ENCODE measurements at places on chromosomes 2 and 18.

DNA sequence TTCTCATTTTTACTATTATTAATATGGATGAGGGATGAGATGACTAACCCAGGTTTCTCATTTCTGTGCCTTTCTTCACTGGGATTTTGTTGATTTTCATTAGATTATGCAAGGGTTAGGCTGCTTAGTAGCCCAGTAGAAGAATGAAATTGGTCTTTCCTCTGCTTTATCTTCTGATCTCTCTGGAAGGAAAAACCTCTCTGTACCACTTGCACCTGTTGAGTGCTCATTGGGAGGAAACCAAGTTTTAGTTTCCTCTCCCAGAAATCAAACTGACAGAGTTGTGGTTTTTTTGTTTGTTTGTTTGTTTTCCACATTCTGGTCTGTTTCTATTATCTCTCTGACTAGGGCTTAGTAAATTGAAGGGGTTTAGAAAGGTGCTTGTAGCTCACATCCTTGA is 60.8 kb downstream of the KIAA1328 start:
- DNase-seq: no peak

DNA sequence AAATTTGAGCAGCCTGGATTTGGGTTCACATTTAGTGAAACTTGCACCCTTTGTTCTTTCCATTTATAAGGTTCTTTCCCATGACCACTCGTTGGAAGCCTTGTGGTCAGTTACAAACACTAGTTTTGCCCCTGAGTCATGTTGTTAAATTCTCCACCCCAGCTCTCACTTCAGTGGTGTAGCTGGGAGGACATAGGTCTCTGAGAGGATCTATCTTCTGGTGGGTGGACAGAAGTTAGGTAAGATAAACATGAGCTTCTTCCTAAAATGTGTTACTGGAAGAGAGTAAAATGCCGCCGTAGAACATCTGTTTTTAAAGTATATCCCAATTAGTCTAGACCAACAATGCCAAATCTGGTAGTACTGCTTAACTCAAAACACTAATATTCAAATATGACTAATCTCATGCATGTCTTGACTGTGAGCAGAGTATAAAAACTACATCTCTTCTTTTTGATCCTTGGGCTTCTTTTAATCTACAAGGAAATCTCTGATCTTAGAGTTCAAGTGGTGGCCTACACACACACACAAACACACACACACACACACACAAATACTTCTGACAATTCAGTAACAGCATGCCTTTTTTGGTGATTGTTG is 162.6 kb upstream of the FN1 start:
- no peak for DNase-seq

DNA sequence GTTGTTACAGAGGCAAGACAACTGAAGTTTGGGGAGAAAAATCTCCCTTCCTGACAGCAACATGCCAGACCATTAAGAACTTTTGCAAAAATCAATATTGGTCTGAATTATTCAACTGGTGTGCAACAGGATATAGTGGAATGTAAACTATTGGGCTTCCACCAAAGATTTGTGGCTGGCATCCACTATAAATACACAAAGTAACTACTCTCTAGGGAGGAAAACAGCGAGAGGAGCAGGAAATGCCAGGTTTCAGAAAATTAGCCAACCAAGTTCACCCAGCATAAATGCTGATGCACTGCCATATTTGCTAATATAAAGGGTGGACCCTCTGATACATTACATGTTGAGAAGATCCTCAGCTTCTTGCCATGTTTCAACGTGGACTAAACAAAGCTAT is 267.6 kb upstream of the LYPD1 start:
- DNase-seq: no peak

DNA sequence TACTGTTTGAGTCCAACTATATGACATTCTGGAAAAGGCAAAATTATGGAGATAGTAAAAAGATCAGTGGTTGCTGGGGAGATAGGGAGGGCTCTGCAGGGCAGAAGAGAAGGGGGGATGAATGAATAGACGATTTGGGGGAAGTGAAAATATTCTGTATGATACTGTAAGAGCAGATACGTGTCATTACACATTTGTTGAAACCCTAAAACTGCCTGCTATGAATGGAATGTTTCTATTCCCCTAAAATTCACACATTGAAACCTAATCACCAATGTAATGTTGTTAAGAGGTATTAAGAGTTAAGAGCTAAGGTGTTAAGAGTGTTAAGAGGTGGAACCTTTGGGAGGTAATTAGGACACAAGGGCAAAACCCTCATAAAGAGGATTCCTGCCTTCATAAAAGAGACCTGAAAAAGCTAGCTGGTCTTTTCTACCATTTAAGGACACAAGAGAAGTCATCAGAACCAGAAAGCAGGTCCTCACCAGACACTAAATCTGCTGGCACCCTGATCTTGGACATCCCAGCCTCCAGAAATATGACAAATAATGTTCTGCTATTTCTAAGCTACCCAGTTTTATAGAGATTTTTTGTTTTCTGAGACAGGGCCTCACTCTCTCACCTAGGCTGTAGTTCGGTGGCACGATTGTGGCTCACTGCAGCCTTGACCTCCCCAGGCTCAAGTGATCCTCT is 76.2 kb downstream of the ATAD2B start:
- no peak for DNase-seq

GRCh38 chr2:11213090-11213638 is 57.9 kb downstream of the SLC66A3 start:
- no peak for DNase-seq

- no peak for DNase-seq
Observed at GRCh38 chr2:62785810-62786597, 80.5 kb downstream of the EHBP1 start.

DNA sequence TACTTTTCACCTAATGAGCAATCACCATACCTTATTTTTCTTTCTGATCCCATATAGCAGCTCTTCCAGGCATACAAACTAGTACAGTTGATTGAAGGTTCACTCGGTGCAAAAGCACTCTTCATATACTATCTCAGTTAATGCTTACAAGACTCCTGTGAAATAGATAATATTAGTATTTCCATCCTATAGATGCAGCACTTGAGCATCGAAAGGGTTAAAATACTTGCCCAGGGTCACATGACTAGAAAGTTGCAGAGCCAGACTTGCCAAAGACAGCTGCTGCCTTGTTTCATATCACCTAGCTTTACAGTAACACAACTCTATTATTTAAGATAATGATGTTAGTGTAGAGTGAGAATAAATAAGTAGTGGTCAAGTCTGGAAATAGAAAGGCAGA is 466.0 kb upstream of the TNP1 start:
- DNase-seq: no peak
